Cardiac atrium fibroblast (primary cell): ENCODE measurements at places on chromosomes 11 and 22. TPM values are rescaled to one million over a fixed set of nuclear protein-coding genes. Genes with fewer than 3 reads are reported as not detected.

CARD18 gene
- not detected in 2 replicates for total RNA-seq

PLAAT4 gene
- total RNA-seq, result 11.5 and 28.3 TPM in 2 replicates

TMEM191C gene
- 0.32 and 0.54 TPM in 2 replicates for total RNA-seq

TMEM121B gene
- under 0.01 TPM in 1 of 2 replicates, not detected in the other for total RNA-seq

ANO1 gene
- not detected in 2 replicates for total RNA-seq

EHF gene
- not detected in 2 replicates for total RNA-seq

MIAT gene
- total RNA-seq, result 0.18 and 0.32 TPM in 2 replicates

C11orf21 gene
- total RNA-seq, result not detected in 2 replicates

AP5B1 gene
- 11.2 and 14.4 TPM in 2 replicates for total RNA-seq

CADM1 gene
- total RNA-seq, result 0.16 and 1.3 TPM in 2 replicates

RANBP1 gene
- total RNA-seq, result 156 and 256 TPM in 2 replicates

CTSW gene
- total RNA-seq, result not detected in 2 replicates

RAPSN gene
- total RNA-seq, result not detected in 2 replicates

BARX2 gene
- total RNA-seq, result not detected in 2 replicates

CTSF gene
- 65.9 and 72.4 TPM in 2 replicates for total RNA-seq

CFAP300 gene
- total RNA-seq, result 10.0 and 10.8 TPM in 2 replicates

IGLL1 gene
- not detected in 2 replicates for total RNA-seq

HBG1 gene
- total RNA-seq, result not detected in 2 replicates

FOLR3 gene
- not detected in 2 replicates for total RNA-seq

THYN1 gene
- total RNA-seq, result 21.5 and 22.4 TPM in 2 replicates

OR8B3 gene
- not detected in 2 replicates for total RNA-seq

TSPAN32 gene
- total RNA-seq, result not detected in 2 replicates

DRAP1 gene
- 122 and 141 TPM in 2 replicates for total RNA-seq

PHLDA2 gene
- 14.4 and 24.8 TPM in 2 replicates for total RNA-seq

FAM180B gene
- total RNA-seq, result not detected in 2 replicates

OR51B5 gene
- total RNA-seq, result not detected in 2 replicates

RIMBP3B gene
- 0.16 TPM in 1 of 2 replicates, not detected in the other for total RNA-seq

GAL gene
- total RNA-seq, result 0.49 TPM in 1 of 2 replicates, not detected in the other

BAD gene
- 81.2 and 101 TPM in 2 replicates for total RNA-seq

INTS4 gene
- total RNA-seq, result 10.7 and 23.1 TPM in 2 replicates

HIKESHI gene
- 55.9 and 58.5 TPM in 2 replicates for total RNA-seq
